ENCODE measurements at places on chromosomes 3 and 15.

DNA sequence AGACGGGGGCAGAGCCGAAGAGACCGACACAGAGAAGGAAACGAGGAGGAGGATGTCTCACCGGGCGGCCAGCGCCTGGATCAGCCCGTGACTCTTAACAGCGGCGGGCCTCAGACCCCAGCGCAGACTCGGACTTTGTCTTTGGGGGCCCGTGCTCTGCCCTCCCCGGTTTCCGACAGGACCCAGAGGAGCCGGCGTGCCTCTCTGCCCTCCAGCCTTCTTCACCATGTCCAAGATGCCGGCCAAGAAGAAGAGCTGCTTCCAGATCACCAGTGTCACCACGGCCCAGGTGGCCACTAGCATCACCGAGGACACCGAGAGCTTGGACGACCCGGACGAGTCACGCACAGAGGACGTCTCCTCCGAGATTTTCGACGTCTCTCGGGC, 1.0 kb downstream of the TSC22D2 start:
- DNase-seq, result no peak

DNA sequence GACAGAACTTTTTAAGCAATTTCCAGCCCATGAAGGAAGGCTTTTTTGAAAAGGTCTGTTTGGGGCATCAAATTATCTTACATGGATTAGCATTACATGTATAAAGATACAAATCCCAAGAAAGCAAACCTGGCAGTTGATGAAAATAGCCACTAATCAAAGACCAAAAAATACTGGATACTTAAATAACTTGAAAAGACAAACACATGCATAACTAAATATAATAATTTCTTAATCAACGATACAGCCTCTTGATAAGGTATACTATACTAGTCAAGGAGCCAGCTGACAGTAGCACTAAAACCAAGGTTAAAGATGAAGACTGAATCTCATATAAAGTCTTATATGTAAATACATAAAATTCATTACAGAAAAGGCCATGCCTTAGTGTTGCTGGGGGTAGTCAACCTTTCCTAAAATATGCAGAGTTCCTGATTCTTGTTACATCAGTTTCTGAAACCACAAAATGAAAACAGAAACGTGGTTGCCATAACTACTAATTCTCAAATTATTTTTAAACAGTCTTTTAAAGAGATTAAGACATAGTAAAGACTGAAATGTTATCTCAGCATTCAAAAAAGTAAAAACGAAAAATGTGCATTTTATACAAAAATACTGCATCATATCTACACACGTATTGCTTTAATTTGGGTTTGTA, 2.0 kb downstream of the ANKRD28 start:
- DNase-seq, result no peak

GRCh38 chr15:69290346-69291164, 8.2 kb upstream of the PAQR5 start:
- DNase-seq, result no peak

DNA sequence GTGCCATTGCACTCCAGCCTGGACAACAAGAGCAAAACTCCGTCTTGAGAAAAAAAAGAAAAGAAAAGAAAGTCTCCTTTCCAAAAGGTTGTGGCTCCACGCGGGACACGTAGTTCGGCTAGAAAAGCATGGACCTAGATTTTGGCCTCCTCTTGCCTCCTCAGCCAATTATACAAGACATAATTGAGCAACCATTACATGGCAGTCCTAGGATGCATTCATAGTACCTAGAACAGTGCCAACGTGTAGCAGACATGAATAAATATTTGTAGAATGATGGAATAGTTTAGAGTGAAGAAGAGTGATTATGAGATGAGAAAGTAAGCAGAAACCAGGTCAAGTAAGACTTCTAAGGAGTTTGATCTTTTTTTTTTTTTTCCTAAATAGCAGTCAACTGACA, 112.5 kb downstream of the ZNF609 start:
- no peak for DNase-seq

GRCh38 chr3:129732200-129732876, 125.9 kb upstream of the PLXND1 start:
- DNase-seq, result no peak

Data from stimulated activated CD4-positive, alpha-beta T cell treated with anti-CD3 and anti-CD28 coated beads, Interleukin-4, amount 100 ng/mL, for 1 hour (primary cell).